Mesenchymal stem cell (in vitro differentiated cells and primary cell): ENCODE measurements at places on chromosomes 12 and 14.

DNA sequence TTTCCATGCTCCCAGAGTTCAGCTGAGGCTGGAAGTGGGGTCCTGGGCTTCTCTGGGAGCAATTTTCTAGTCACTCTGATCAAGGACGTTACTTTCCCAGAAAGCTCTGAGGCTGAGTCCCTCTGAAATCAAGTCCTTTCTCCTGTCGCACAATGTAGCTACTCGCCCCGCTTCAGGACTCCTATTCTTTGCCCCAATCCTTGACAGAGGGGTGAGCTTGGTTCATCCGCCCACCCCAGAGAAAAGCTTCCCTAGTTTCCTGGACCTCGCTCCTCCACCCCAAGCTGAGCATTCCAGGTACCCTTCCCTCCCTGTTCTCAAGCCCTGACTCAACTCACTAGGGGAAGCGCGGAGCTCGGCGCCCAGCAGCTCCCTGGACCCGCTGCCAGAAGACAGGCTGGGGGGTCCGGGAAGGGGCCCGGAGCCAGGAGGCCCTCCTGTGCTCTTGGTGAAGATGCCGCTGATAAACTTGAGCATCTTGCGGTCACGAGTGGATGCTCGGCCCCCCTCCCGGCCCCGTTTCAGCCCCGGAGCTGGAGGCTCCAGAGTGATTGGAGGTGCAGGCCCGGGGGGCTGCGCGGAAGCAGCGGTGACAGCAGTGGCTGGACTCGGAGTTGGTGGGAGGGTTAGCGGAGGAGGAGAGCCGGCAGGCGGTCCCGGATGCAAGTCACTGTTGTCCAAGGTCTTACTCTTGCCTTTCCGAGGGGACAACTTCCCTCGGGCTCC lies 1.6 kb downstream of the AGAP2 start:
- no peak for DNase-seq

GRCh38 chr12:49288922-49289555 lies 5.9 kb upstream of the PRPH start:
- DNase-seq: no peak

DNA sequence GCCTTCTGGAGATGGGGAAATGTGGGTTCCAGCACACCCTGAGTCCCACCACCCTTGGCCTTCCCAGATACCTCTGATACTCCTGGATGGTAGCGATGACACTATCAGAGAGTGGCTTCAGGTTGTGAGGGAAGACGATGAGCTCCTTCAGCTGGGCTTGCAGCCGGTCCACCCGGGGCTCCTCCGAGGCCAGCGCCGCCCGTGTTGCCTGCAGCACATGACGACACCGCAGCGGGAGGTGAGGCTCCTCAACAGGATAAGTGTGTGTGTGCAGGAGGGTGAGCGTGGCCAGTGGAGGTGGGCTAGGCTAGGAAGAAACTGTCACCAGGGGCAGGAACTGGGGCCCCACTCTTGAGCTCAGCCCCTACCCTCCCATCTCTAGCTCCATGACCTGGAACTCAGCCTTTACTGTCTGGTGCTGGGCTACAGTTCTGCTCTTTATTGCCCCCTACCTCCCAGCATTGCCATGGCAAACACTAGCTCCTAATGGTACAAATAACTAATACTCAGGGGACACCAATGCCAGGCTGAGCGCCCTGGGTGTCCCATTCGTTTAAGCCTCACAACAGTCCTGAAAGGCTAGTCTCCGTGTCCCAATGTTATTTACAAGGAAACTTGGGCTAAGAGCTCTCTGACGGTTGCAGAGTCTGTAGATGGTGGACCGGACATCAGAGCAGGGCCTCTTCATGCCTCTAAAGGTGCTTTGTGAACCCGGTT lies 64.1 kb downstream of the SYNE3 start:
- DNase-seq: peak; percentile 16

GRCh38 chr14:100713705-100714104 lies 13.0 kb upstream of the DLK1 start:
- no peak for DNase-seq

GRCh38 chr14:99664937-99665273 lies 19.2 kb upstream of the CYP46A1 start:
- DNase-seq: no peak

GRCh38 chr12:131383291-131383690 lies 327.6 kb upstream of the SFSWAP start:
- no peak for DNase-seq

- peak; percentile 84 for DNase-seq
Observed at GRCh38 chr12:124392667-124393413, 97.9 kb downstream of the RFLNA start.

DNA sequence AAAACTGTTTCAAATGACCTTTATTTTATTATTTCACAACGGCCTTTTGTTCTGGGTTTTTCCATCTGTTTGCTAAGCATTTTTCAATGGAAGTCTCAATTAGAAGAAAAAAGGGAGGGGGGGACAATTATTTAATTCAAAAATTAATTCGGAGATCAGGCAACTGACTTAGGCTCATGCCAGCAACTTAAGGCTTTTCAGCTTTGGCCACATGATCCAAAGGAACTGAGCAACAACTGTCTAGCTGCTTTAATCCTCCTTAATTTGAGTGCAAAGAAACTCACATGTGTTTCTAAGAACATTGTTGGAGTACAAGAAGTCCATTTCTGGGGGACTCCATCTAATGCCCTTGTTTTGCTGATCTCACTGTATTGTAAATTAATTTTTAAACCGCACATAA lies 188.0 kb downstream of the EXOC5 start:
- DNase-seq: no peak

GRCh38 chr14:34169561-34169960 lies 218.7 kb upstream of the EGLN3 start:
- DNase-seq: no peak

DNA sequence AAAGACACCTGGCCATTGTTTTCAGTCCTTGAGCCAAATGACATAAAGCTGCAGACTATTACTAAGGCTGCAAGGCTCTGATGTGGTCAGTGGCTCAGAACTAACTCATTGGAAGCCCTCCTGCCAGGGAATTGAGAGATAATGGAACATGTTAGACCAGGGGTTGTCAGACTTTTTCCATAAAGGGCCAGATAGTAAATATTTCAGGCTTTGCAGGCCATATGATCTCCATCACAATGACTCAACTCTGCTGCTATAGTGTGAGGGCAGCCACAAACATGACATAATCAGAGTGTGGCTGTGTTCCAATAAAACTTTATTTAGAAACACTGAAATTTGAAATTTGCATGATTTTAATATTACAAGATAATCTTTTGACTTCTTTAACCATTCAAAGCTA lies 140.3 kb downstream of the TMEM30B start:
- peak; percentile 52 for DNase-seq

DNA sequence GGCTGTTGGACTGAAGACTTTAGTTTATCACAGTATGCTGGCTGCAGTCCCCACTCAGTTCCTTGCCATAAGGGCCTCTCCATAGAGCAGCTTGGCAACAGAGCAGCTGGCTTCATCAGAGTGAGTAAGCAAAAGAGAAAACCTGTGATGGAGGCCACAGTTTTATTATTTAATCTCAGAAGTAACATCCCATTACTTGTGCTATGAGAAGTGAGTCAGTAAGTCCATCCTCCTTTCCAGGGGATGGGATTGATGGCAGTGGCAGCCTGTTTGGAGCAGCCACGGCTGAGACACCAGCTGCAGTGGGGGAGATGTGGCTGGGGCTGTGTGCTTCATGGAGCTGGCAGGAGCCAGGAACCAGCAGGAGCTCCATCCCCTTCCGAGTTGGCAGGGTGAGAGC lies 138.5 kb upstream of the SRRM4 start:
- DNase-seq: no peak

DNA sequence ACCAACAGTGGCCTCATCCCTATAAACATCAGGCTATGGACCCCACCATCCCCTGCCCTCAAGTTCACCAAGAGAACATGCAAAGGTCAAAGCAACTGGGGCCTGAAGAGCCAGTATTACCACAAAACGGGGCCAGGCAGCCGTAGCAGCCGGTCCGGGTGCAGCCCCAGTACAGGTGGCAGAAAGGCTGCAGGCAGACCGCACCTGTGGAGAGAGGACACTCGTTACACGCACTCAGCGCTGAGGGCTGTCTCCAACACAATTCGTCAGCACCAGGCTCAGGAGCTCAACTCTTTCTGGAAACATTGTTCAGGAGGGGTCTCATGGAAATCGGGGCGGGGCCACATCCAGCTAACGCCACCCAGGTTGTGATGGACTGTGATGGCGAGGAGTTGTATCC lies 19.9 kb upstream of the GOLGA3 start:
- no peak for DNase-seq

DNA sequence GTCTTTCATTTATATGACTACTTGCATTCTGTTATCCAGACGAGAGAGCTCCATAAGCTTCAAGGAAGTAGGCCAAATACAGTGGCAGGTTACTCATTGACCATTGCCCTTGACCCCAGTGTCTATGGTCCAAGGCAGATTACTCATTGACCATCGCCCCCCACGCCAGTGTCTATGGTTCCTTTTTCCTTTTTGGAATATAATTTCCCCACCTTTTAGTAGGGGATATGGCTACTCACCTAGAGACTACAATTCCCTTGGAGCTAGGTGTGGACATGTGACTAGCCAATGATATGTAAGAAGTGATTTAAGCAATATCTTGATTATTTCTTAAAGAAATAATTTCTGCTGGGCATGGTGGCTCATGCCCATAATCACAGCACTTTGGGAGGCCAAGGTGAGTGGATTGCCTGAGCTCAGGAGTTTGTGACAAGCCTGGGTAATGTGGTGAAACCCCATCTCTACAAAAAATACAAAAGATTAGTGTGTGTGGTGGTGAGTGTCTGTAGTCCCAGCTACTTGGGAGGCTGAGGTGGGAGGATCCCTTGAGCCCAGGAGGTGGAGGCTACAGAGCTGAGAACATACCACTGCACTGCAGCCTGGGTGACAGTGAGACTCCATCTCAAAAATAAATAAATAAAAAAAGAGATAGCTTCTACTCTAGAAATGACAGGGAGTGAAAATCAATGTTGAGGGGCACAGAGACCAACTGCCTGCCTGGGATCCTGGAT lies 32.6 kb downstream of the SIX4 start:
- DNase-seq: no peak

- no peak for DNase-seq
Observed at GRCh38 chr14:66426451-66426850, 59.7 kb upstream of the CCDC196 start.

DNA sequence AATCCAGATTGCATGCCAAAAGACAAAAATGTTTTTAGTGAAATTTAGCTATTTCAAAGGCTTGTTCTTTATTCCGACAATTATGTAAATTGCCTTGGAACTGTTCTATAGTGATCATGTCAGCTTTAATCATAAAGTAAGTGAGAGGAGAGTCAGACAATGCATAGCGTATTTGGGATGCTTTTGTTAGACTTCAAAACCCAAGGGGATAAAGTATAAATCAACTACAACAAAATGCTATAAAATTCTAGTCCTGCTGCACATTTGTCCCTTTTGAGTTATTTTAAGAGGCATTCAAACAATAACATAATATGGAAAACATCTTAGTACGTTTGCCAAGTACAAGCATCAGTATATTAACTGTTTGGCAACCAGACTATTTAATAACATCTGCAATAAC lies 11.3 kb downstream of the RTRAF start:
- DNase-seq: no peak

- DNase-seq: peak; percentile 64
Observed at GRCh38 chr14:49970474-49971147, 77.7 kb downstream of the ARF6 start.
